ENCODE measurements at places on chromosomes 7 and 10.

DNA sequence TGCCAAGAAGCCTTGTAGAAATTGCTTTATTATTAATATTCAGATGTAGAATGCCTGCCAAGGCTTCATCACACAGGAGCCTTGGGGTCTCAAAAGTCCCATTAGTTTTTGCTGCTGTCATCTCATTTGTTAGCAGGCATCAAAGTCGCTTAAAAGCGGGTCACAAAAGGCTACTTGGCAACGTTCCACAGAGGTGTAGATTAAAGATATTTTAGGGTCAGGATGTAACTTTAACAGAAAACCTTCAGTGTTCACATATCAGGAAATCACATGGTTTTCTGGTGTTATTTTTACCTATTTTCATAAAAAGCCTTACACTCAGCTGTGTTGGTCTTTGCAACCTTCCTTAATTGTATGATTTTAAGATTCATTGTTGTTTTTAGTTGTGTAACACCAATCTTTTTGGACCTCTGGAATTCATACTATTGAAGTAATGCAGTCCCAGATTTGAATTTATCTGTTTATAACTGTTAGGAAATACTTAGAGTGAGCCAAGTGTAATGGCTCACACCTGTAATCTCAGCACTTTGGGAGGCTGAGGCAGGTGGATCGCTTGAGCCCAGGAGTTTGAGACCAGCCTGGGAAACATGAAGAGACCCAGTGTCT is 65.3 kb downstream of the TET1 start:
- no peak for DNase-seq
- peaks cover 26% of the 10 kb centered on the region for H3K4me1 ChIP-seq
- peaks cover 1% of the 10 kb centered on the region for H3K36me3 ChIP-seq
- no peak overlapping the region for H3K4me3 ChIP-seq
- peak overlapping the region; percentile 48 for H3K27ac ChIP-seq

DNA sequence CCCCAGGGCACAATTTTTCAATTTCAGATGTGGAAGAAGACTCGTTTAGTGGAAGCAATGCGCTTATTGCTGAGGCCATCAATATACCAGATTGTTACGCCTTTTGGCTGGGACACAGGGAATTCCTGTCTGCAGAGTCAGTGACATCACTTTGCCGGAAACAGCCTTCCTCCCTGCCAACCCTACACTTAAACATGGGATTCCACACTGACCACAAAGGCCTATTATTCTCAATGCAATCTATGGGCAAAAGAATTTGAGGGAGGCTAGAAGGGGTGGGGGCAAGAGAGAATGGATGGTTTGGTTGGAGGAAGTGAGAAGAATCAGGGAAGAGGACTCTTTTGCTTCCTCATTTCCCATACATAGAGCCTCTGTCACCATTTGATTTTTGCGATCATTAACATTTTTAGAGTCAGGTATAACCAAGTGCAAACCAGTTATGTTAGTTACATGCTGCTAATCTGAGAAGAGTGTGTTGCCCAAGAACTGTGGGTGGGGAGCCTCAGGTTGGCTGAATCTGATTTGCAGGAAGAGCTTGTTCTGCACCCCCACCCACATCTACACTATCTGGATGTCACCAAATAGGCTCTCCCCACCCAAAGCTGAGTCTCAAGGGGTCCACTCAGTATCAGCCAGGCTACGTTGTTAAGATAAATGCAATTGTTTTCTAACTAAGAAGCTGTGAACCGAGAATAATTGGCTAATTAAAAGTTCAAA is 58.2 kb downstream of the ENTPD1 start:
- H3K4me3 ChIP-seq = no peak overlapping the region
- no peaks in the 10 kb centered on the region for H3K36me3 ChIP-seq
- H3K27me3 ChIP-seq = peaks cover 11% of the 10 kb centered on the region
- DNase-seq = no peak
- no peak overlapping the region for H3K27ac ChIP-seq
- peaks cover 2% of the 10 kb centered on the region for H3K4me1 ChIP-seq

DNA sequence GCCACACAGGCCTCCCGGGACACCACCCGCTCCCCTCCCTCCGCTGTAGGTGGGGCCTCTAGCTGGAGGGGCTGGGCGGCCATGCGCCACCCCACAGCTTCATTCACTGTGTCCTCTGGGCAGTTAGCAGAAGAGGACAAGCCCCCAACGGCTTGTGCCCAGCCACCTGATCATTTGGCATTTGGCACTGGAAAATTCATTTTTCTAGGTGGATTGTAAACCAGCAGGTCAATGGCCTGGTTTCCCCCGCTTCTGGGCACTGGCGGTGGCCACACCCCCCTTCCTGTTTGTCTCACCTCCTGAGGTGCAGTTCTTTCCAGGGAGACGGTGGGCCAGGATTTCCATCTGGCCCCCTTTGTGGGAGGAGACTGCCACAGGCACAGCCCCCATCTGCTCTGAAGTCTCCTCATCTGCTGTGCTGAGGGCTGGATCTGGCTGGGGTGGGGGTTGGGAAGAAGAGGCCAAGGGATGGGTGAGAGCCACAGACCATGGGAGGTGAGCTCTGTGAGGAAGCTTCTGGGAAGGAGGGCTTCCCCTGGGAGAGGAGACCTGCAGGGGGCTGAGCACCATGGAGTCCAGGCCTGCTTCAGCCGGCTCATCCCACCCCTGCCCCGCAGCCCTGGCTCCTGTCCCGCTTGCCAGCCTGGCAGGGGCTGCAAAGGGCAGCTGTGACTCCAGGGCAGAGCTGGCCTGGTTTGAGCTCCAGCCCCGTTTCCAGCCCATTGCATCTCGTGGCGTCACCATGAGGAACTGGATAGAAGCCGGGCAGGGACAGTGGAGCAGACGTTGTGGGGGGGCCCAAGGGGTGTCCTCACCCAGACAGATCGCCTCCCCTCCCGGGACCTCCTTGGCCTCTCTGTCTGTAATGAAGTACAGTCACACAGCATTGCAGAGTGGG is 40.1 kb upstream of the SLC29A3 start:
- H3K27me3 ChIP-seq = no peaks in the 10 kb centered on the region
- H3K4me1 ChIP-seq = no peaks in the 10 kb centered on the region
- H3K36me3 ChIP-seq = no peaks in the 10 kb centered on the region
- H3K4me3 ChIP-seq = no peak overlapping the region
- no peak for DNase-seq
- H3K27ac ChIP-seq = no peak overlapping the region

DNA sequence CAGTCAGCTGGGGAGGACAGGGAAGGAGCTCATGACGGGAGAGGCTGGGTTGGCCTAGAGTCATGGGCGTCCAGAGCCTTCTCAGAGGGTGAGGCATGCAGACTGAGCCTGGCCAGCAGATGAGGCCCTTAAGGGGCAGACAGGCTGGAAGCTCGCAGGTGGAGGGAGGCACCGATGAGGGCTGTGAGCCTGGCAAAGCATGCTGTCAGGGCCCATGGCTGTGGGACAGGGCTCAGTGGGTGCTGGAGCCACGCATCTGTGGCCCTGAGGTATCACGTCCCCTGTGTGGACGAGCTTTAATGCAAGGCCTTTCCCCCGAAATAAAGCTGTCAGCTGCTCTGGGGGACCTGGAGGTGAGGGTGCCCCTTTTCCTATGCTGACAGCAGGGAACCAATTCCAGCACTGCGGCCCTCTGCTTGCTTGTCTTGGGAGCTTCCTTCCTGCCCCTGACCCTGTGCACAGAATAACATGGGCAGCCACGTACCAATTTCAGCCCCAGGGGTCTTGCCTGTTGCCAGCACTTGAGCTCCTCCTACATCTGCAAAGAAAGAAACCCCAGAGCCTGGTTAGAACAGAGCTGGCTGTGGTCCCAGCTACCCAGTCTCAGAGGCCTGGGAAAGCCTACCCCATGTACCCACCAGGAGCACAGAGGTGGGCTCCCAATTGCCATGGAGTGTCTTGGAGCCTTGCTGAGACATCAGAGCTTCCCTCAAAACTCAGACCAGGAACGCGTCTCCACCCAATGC is 20.6 kb downstream of the TMEM273 start:
- H3K27ac ChIP-seq = no peak overlapping the region
- peaks cover 4% of the 10 kb centered on the region for H3K27me3 ChIP-seq
- H3K4me3 ChIP-seq = no peak overlapping the region
- H3K4me1 ChIP-seq = peaks cover 8% of the 10 kb centered on the region
- no peaks in the 10 kb centered on the region for H3K36me3 ChIP-seq

DNA sequence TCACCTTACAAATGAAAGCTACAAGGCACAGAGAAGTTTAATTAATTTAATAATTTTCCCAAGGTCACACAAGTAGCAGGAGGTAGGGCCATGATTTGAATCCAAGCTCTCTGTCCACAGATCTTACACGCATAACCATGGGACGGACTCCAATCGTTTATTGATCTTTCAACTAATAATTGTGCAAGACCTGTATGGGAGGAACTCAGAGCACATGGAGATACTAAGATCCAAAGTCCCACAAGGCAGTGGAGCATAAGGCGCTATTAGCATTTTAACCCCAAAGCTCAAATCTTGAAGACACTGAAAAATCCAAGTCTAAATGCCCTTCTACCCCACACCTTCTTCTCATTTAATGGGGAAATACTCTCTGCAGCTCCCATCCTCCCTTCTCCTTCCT is 143.5 kb downstream of the FGFR2 start:
- H3K4me3 ChIP-seq = no peak overlapping the region
- peaks cover 4% of the 10 kb centered on the region for H3K27me3 ChIP-seq
- H3K27ac ChIP-seq = no peak overlapping the region
- no peaks in the 10 kb centered on the region for H3K4me1 ChIP-seq
- no peak for DNase-seq
- no peaks in the 10 kb centered on the region for H3K36me3 ChIP-seq
